ENCODE measurements at places on chromosomes 5 and 9.
A peak's percentile ranks its signal among the peaks of the same experiment; 100 is the strongest.

DNA sequence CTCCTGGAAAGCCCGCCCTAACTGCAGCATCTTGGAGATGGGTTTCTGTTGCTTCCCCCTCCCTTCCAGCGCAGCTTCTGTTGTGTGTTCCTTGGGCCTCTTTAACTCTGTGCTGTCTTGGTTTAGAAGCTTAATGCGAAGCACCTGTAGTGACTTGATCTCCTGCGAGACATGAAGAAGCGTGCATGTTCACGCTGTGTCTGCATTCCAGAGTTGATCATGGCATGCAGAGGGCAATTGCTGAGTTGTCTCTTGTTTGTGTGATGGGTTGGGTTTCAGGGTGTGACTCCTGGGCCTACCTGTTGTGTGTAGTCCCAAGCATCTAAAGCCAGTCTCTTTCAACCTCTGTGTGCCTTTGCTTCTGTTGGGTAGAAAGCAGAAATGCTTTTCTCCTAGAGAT lies 155.6 kb downstream of the SMARCA2 start:
- no peak for DNase-seq

DNA sequence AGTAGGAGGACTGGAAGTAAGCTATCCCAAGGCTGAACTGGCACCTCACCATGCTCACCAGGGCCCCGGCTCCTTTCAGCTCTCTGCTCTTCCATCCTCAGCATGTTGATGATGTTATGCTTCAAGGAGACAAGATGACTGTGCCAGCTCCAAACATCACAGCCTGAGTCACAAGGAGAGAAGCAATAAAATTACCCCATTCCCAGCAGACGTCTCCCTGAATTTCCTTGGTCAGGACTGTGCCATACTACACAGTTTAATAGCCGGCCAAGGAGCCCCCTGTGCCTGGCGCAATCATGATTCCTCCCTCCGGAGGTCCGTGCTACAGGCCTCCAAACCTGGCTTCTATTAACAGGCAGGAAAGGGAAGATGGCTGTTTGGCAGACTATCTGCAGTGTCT lies 51.2 kb upstream of the ROR2 start:
- DNase-seq = no peak

GRCh38 chr9:121216271-121216805 lies 14.7 kb upstream of the RAB14 start:
- no peak for DNase-seq

DNA sequence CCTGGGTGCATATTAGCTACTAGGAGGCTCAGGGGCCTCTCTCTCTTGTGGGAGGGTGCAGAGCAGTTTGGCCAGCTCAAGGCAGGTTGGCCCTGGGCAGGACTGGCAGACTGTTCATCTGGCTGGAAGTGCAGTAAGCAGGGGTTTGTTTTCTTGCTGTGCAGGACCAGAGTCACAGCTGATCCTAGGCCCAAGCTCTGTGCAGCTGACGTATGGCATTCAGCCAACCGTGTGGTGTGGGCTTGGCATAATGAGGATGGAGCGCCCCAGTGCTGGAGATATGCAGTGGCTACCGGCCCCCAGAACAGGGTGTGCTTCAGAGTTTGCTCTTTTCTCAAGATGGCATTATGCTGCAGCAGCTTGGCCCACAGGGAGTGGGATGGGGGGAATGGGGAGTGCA lies 31.0 kb upstream of the PHF24 start:
- no peak for DNase-seq

DNA sequence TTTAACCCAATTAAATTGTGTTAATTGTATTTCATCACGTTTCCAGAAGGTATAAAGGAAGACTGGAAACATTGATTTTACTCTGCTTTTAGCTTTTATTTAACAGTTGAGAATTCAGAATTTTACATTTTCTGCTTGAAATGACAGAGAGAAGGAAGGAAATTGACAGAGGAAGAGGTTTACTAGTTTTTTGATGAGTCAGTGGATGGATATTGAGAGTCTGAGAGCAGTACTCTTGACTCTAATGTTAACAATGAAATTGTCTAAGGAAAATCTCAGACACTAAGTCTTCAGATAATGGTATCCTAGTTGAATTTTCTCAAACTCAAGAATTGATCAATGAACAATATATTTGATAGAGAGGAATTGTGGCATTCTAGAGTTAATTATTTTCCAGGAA lies 60.6 kb downstream of the IPO11 start:
- no peak for DNase-seq

- no peak for DNase-seq
Measured at GRCh38 chr9:74726581-74726980, 161.1 kb downstream of the TRPM6 start.

GRCh38 chr5:89556215-89556913 lies 673.4 kb upstream of the MEF2C start:
- DNase-seq = no peak

DNA sequence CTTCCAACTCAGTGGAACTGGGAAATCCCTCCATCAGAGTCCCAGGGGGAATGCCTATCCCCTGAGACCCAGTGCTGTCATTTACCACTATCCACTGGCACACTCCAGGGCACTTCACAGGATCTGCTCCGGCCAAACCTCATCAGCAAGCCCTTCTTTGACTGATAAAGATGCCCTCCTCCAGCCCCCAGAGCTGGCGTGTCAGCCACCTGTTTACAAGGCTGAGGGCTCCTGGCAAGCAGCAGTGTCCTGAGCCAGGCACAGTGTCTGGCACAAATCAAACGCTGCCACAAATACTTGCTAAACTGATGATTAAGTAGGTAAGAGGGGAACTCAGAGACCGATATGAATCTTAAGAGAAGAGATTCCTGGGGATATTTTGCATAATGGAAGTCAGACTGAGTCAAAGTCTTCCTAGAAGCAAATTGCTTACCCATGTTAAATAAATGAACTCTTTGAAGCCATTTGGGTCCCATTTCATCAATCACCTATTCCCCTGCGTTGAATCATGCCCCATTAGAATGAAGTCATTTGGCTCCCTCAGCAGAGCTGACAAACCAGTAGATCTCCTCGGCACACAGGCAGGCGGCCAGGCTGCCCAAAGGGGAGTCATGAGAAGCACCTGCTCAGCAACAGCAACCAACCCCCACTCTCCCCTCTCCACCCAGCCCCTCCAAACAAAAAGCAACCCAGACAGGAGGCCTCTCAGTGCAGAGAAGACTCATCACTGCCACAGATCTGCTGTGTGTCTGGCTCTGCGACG lies 97.4 kb downstream of the CDK5RAP2 start:
- no peak for DNase-seq

- no peak for DNase-seq
Measured at GRCh38 chr9:129509533-129509928, 111.4 kb downstream of the C9orf50 start.

DNA sequence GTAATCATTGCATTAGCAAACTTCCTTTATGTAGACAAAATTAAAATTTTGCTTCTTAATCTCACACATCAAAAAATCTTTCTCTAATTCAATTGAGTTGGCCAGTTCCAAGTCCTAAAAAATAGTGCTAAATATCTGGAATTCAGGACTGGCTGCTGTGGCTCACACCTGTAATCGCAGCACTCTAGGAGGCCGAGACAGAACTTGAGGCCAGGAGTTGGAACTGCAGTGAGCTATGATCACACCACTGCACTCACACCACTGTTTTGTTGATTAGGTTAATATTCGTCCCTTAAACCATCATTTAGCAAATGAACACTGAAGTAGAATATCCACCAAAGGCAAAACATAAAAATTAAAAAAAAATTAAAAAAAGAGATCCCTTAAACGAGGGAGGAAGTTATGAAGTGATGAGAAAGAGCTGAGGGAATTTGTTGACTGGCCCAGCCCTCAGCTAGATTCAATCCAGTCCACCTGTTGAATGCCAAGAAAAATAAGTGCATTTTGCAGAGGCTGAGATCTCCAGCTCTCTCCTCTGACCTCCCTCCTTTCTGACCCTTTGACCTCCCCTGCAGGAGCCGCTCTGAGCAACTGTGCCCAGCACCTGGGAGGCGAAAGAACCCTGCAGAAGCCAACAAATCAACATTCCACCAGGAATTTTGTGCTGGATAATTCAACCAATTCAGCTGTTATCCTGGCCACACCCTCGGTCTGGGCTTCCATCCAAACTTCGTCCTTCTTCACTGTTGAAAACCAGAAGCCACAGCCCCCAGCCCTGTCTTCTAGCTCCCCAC lies 96.8 kb downstream of the OR2K2 start:
- no peak for DNase-seq

DNA sequence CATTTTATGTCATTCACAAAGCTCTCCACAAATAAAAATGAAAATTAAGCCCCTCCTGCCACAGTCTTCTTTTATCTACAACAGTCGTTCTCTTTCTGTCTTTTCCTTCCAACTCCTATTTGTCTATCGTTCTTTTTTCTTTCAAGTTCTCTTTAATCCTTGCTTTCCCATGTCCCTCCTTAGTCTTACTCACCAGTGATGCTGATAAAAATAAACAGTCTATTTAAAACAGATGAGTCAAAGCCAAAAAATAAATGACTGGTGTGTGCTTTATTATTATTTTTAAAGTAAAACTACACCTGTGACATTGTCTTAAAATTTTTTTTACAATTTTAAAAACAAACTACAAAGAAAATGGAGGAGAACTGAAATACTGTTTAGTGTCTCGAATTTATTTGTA lies 137.1 kb upstream of the TMEM161B start:
- no peak for DNase-seq

DNA sequence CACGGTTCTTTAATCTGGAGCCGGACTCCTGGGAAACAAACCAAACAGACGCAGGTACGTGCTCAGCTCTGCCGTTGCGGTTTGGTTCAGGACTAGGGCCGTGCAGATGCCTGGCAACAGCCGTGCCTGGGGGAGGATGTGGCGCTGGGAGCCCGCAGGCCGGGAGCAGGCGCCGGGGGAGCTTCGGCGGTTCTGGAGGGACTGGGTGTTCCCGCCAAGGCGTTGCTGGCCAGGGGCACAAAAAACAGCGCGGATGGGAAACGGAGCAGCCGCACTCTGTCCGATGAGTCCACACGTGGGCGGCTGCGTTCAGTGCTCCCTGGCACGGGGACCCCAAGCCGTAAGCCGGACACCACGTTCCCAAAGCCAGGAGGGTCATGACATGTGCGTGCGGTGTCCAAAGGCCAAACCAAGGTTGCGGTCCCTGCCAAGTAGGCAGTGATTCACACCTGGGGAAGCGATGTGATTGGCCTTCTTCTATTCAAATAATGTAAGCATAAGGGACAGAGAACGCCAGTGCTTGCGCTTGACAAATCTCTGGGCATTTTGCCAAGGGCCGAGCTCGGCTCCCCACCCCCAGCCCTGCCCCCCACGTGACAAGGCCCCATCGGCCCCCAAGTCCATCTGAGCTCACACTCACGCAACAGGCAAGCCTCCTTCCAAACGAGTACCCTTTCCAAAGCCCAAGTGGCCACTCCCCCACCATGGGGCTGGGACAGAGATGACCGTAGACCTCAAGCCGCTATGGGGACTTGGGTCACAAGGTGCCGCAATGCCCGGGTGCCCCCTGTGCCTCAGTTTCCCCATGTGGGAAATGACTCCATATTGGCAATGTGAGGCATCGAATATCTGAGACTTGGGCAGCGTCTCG lies 49.7 kb upstream of the NKD2 start:
- DNase-seq = peak; percentile 8

DNA sequence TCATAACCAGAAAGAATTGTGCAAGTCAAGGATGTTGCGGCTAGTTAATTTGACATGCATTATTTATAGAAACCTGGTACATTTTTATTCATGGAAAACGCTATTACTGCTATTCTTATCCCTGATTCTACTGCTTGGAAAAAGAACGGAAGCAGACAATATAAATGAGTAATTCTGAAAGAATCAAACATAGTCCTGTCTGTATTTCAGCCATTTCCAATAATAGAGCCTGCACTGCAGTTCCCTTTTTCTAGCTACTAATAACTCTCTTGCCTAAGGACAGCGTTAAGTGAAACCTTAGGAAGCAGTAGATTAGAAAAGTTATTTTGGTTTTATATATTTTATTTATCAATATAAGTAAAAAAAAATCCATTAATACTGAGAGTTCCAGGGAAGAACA lies 414.9 kb downstream of the CYLC2 start:
- no peak for DNase-seq

GRCh38 chr5:98794414-98795080 lies 21.1 kb downstream of the RGMB start:
- DNase-seq = no peak

GRCh38 chr9:124792257-124793014 lies 15.5 kb downstream of the OLFML2A start:
- no peak for DNase-seq

- DNase-seq = no peak
Measured at GRCh38 chr9:32502464-32502863, 23.5 kb downstream of the RIGI start.

- no peak for DNase-seq
Measured at GRCh38 chr9:117114768-117115167, 300.1 kb downstream of the ASTN2 start.

DNA sequence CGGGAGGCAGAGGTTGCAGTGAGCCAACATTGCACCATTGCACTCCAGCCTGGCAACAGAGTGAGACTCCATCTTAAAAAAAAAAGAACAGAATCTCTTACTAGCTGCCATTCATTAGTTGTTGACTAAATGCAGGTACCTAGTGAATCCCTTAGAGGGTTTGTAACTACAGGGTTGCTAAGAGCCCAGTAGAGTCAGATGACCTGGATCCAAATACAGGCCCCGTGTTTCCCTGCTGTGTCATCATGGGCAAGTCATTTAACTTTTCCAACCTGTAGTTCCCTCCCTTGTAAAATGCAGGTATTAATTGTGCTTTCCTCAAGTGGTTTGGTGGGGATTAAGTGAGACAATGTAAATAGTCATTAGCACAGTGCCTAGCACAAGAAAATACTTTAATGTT lies 32.8 kb downstream of the PLAC8L1 start:
- DNase-seq = peak; percentile 50

GRCh38 chr5:150112201-150113046 lies 26.1 kb upstream of the CSF1R start:
- no peak for DNase-seq

DNA sequence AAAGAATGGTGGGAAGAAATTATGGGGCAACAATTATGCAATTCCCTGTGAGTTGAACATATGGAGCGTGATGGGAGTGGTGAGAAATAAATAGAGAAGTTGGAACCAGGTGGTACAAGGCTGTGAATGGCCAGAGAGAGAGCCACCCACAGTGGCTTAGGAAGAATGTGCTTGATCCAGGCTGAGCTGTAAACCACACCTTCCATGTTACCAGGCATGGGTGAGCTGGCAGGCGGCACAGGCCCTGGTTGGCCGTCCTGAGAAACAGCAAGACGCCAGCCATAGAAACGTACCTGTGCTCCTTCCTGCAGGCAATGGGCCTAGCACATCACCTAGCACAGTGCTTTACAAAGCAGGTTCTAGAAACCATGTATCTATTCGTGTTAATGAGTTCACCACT lies 74.3 kb downstream of the EPB41L4B start:
- no peak for DNase-seq

All from NCI-H1417 treated with DMSO at 0.1 percent for 48 hours (cell line).